AG04450 (cell line): ENCODE measurements at places on chromosomes 2 and 18.

GRCh38 chr18:22455425-22456115, 37.9 kb upstream of the CTAGE1 start:
- DNase-seq: no peak

DNA sequence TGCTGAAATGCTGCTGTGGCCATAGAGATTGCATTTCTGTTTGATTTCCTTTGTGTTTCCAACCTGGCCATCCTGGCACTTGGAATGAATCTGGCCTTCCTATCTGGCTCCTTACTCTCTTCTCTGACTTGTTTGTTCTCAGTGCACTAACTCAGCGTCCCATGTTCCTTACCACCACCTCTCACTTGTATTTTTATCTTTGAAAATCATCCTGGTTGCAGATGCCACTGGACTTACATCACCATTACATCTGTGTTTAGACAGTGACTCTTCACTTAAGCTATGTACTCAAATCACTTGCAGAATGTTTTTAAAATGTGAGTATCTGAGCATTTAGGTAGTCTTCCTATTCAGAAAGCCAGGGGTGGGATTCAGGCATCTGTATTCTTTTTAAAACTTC, 239.5 kb downstream of the WDR7 start:
- peak; percentile 73 for DNase-seq

GRCh38 chr2:50783111-50783510, 248.8 kb downstream of the NRXN1 start:
- no peak for DNase-seq

DNA sequence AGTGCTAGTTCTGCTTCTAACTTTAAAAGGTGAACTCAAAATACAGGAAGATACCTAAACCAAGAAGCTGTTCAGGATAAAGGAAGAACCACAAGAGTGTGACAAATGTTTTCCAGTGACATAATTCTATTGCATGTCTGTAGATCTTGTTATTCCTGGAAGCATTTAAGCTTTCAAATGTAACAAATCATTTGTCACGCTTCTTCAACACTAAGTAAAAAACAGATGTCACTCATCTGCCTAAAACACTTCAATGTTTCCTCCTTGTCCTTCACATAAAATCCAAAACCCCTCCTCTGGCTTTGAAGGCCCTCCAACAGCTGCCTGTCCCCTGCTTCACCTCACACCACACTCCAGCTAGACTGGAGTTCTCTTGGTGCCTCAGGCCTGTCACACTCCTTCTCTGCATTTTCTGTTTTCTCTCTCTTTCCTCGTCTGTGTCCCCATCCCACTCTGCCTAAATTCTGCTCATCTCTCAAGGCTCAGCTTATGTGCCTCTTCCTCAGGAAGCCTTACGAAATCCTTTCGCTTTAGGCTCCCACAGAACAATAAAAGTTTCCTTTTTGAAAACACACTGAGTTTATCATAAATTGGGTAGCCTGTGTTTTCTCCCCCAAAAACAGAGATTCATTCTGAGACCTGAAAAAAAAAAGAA, 6.4 kb upstream of the CLEC4F start:
- no peak for DNase-seq
